ENCODE measurements at places on chromosomes 5 and 9. TPM values are rescaled to one million over a fixed set of nuclear protein-coding genes. Genes with fewer than 3 reads are reported as not detected.

IFNE gene
- 3.8 TPM for total RNA-seq

HCN1 gene
- total RNA-seq = not detected

ABO gene
- not detected for total RNA-seq

PPP1R26 gene
- total RNA-seq = 5.7 TPM

CDKN2B gene
- 10.4 TPM for total RNA-seq
